A549 treated with AZD2906 at 1 μM for 4 hours (cell line): ENCODE measurements at places on chromosomes 3 and 15. TPM values are rescaled to one million over a fixed set of nuclear protein-coding genes. Genes with fewer than 3 reads are reported as not detected.

The SERINC4 gene
- total RNA-seq: 0.05 to 0.10 TPM (median 0.09 TPM) in 4 of 5 replicates, not detected in the other

The C2CD4B gene
- 0.10 to 0.37 TPM (median 0.24 TPM) in 5 replicates for total RNA-seq

The SI gene
- total RNA-seq: not detected in 5 replicates

The PPP1R14D gene
- total RNA-seq: 0.14 to 0.21 TPM (median 0.17 TPM) in 3 of 5 replicates, not detected in the others

The FANCD2OS gene
- total RNA-seq: not detected in 5 replicates

The DNAH12 gene
- 0.08 to 0.16 TPM (median 0.08 TPM) in 4 of 5 replicates, not detected in the other for total RNA-seq

The PLXNA1 gene
- total RNA-seq: 22.6 to 29.4 TPM (median 25.1 TPM) in 5 replicates

The TFRC gene
- 79.8 to 100 TPM (median 83.6 TPM) in 5 replicates for total RNA-seq

The ATP13A5 gene
- not detected in 5 replicates for total RNA-seq

The ACSBG1 gene
- 0.10 to 0.48 TPM (median 0.26 TPM) in 5 replicates for total RNA-seq

The CKMT1B gene
- total RNA-seq: 2.7 to 4.4 TPM (median 3.4 TPM) in 5 replicates

The CASR gene
- total RNA-seq: not detected in 5 replicates

The IL12A gene
- total RNA-seq: 0.97 to 1.8 TPM (median 1.1 TPM) in 5 replicates

The MBNL1 gene
- 55.0 to 95.6 TPM (median 70.7 TPM) in 5 replicates for total RNA-seq

The RBM6 gene
- total RNA-seq: 22.2 to 25.2 TPM (median 23.7 TPM) in 5 replicates

The FXR1 gene
- total RNA-seq: 58.2 to 92.4 TPM (median 70.5 TPM) in 5 replicates

The CAND2 gene
- total RNA-seq: 0.26 to 0.37 TPM (median 0.33 TPM) in 5 replicates

The NR1I2 gene
- total RNA-seq: not detected in 5 replicates

The ZMYND10 gene
- total RNA-seq: 0.91 to 1.8 TPM (median 1.2 TPM) in 5 replicates

The C3orf20 gene
- 0.02 to 0.07 TPM (median 0.05 TPM) in 3 of 5 replicates, not detected in the others for total RNA-seq

The SNX4 gene
- 19.5 to 29.0 TPM (median 21.1 TPM) in 5 replicates for total RNA-seq

The CIAO2A gene
- 110 to 169 TPM (median 116 TPM) in 5 replicates for total RNA-seq

The CHRNA3 gene
- 0.30 to 0.71 TPM (median 0.33 TPM) in 5 replicates for total RNA-seq

The CNTN4 gene
- total RNA-seq: not detected in 5 replicates

The GRK7 gene
- total RNA-seq: 0.02 to 0.05 TPM in 2 of 5 replicates, not detected in the others

The ARPIN gene
- 9.6 to 12.7 TPM (median 12.2 TPM) in 5 replicates for total RNA-seq

The MYL3 gene
- 0.07 to 0.12 TPM (median 0.10 TPM) in 3 of 5 replicates, not detected in the others for total RNA-seq

The RETNLB gene
- total RNA-seq: not detected in 5 replicates

The TMA7 gene
- 257 to 329 TPM (median 291 TPM) in 5 replicates for total RNA-seq

The SLC28A2 gene
- 0.03 to 0.05 TPM in 2 of 5 replicates, not detected in the others for total RNA-seq

The SEMA3B gene
- total RNA-seq: 5.2 to 7.9 TPM (median 7.4 TPM) in 5 replicates

The SYNPR gene
- total RNA-seq: not detected in 5 replicates

The GHSR gene
- total RNA-seq: not detected in 5 replicates

The CRABP1 gene
- total RNA-seq: 0.98 to 2.4 TPM (median 1.8 TPM) in 5 replicates

The IL16 gene
- total RNA-seq: 0.01 to 0.17 TPM (median 0.09 TPM) in 4 of 5 replicates, not detected in the other

The HEG1 gene
- total RNA-seq: 10.5 to 16.3 TPM (median 12.2 TPM) in 5 replicates

The PROK2 gene
- not detected in 5 replicates for total RNA-seq

The TP63 gene
- 0.08 to 0.22 TPM (median 0.18 TPM) in 5 replicates for total RNA-seq

The VWA5B2 gene
- 0.29 to 0.55 TPM (median 0.36 TPM) in 5 replicates for total RNA-seq

The GASK1A gene
- total RNA-seq: not detected in 5 replicates

The PXK gene
- 5.0 to 5.5 TPM (median 5.3 TPM) in 5 replicates for total RNA-seq

The CCR4 gene
- 0.01 to 0.08 TPM (median 0.04 TPM) in 4 of 5 replicates, not detected in the other for total RNA-seq

The OPA1 gene
- 21.0 to 34.7 TPM (median 25.9 TPM) in 5 replicates for total RNA-seq

The ZNF774 gene
- total RNA-seq: 0.88 to 1.6 TPM (median 1.0 TPM) in 5 replicates

The CMTM8 gene
- 8.7 to 14.7 TPM (median 13.9 TPM) in 5 replicates for total RNA-seq

The GREM1 gene
- 2.4 to 6.9 TPM (median 2.7 TPM) in 5 replicates for total RNA-seq

The CCR3 gene
- total RNA-seq: not detected in 5 replicates

The KAT2B gene
- 4.6 to 6.7 TPM (median 5.9 TPM) in 5 replicates for total RNA-seq

The PTH1R gene
- 0.72 to 2.3 TPM (median 1.4 TPM) in 5 replicates for total RNA-seq

The PDIA3 gene
- 254 to 351 TPM (median 338 TPM) in 5 replicates for total RNA-seq

The KNG1 gene
- 0.03 TPM in 3 of 5 replicates, not detected in the others for total RNA-seq

The DYNLT2B gene
- 24.0 to 25.1 TPM (median 24.7 TPM) in 5 replicates for total RNA-seq
